Astrocyte (in vitro differentiated cells and primary cell): ENCODE measurements at places on chromosomes 16 and 17. TPM values are rescaled to one million over a fixed set of nuclear protein-coding genes. Genes with fewer than 3 reads are reported as not detected.

The TPPP3 gene
- total RNA-seq = 0.65 and 0.75 TPM in 2 replicates

The PROCA1 gene
- total RNA-seq = 2.7 and 3.4 TPM in 2 replicates

The FNDC8 gene
- total RNA-seq = not detected in 2 replicates

The HS3ST3B1 gene
- total RNA-seq = 8.7 and 8.9 TPM in 2 replicates

The SLC13A2 gene
- total RNA-seq = not detected in 2 replicates

The TBC1D3D gene
- 0.36 and 0.43 TPM in 2 replicates for total RNA-seq

The C17orf78 gene
- total RNA-seq = not detected in 2 replicates

The DCAKD gene
- 34.8 and 43.3 TPM in 2 replicates for total RNA-seq

The FOXL1 gene
- 6.1 and 8.1 TPM in 2 replicates for total RNA-seq

The SALL1 gene
- 15.0 and 15.1 TPM in 2 replicates for total RNA-seq

The SLC5A11 gene
- not detected in 2 replicates for total RNA-seq

The CA4 gene
- not detected in 2 replicates for total RNA-seq

The FZD2 gene
- total RNA-seq = 95.7 and 97.6 TPM in 2 replicates

The STH gene
- total RNA-seq = not detected in 2 replicates

The KRT23 gene
- not detected in 2 replicates for total RNA-seq

The HSBP1 gene
- total RNA-seq = 148 and 179 TPM in 2 replicates

The MILR1 gene
- total RNA-seq = 0.91 and 1.9 TPM in 2 replicates

The OR3A3 gene
- total RNA-seq = not detected in 2 replicates

The SMIM22 gene
- total RNA-seq = not detected in 2 replicates
